Naive B cell (primary cell): ENCODE measurements at places on chromosomes 3 and 15.

DNA sequence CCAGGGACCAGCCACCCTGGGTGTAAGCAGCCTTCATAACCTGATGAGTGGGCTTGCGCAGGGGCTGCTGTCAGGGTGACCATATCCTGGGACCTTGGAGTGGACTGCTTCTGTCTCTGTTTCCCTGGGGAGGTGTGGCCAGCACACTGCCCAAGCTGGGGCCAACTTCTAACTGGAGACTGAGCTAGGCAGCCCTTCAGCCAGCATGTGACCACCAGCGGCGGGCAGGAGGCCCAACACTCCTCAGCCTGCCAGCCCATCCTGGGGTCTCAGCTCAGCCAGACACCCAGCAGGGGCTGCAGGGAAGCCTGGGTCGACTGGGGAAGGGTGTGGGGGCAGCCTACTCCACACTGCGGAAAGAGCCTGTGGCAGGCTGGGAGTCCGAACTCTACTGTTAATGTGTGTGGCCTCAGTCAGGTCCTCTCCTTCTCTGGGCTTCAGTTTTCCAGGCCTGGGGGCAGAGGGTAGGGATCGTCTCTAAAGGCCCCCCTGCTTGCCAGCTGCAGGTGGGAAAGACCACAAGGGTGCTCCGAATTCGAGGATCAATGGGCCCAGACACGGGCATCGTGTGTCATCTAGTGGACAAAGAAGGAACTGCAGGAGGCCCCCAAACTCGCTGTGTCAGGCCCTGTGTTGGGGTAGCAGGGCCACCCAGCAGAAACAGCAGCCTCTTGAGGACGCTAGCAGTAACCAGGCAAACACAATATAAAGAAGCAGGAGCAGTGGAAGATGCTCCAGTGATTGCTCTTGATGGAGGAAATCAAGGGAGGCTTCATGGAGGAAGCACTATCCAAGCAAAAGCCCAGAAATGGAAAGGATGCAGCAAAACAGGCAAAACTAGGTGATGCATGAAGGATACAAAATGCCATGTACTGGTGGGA lies 2.0 kb upstream of the SEMA3G start:
- peak; percentile 70 for DNase-seq

DNA sequence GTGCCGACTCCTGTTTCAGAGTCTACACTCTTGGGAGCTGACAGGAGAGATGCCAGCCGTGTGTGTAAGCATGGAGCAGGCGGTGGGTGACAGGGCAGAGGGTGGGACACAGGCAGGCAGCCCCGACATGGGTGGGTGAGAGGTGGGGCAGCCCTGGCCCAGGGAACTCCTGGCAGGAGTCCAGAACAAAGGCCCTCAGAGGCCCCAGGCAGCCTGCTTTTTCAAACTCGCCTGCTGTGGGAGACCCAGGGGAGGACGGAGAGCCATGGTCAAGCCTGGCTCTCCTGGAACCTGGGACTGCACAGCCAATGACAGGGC lies 29.3 kb upstream of the SLC41A3 start:
- no peak for DNase-seq

DNA sequence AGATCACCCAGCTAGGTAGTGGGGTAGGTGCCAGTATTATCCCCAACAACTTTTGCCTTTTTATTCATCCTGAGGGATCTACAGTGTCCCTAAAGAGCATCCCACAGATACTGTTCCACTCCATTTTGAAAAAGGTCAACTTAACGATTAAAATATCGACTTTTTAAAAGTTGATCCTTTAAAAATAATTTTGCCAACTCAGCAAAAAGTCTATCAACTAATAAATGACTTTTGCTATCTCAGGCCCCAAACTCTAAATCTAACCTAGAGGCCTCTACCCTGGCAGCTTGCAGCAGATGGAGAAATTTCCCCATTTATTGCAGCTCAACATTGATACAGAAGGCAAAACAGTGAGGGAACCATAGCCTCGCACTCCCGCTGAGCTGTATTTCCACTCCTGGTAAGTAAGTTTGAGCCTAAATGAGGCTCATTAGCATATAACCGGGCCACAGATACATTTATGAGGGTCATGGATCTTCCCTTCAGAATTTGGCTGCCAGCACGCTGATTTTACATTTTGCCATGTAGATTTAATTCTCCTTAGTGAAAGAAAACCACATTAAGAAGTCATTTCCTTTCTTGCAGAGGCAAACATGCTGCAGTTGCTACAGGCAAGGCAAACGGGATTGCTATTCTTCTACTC lies 704.1 kb upstream of the CFAP20DC start:
- no peak for DNase-seq

DNA sequence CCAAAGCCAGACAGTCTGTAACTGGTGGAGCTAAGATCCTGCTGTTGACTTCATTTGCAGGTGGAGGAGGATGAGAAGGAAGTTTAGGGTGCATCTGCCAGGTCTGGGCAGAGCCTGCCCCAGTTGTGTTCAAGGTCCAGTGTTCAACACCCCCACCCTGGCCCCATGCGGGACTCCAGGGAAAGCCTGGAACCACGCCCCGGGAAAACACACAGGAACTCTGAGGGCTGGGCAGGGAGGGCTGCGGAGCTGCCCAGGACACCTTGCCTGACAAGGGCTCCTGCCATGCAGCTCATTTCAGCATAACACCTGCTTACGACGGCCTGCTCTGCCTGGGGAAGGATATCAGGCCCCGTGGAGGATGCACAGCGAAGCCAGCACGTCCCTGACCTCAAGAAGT lies 286.3 kb downstream of the XXYLT1 start:
- no peak for DNase-seq

GRCh38 chr3:154970797-154971196 lies 109.3 kb upstream of the MME start:
- DNase-seq, result no peak

- no peak for DNase-seq
Measured at GRCh38 chr15:66006986-66007385, 137.7 kb downstream of the RAB11A start.

DNA sequence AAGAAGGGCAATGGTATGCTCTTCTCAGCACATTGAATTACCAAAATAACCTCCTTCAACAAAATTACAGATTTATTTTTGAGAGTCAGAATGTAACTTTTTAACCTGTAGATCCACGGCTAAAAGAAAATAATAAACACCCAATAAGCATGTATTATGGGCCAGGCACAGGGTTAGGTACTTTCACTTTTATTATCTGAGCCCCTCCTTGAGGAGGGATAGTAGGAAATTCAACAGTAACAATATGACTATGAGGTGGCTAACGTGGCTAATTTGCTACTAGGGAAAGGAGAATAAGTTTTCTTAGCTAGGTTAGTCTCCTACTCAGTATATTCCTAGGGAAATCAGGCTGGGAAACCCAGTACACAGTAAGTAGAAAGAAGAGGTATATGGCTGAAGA lies 306.9 kb downstream of the GAP43 start:
- no peak for DNase-seq

- DNase-seq, result no peak
Measured at GRCh38 chr15:46386356-46386755, 751.5 kb downstream of the SQOR start.

DNA sequence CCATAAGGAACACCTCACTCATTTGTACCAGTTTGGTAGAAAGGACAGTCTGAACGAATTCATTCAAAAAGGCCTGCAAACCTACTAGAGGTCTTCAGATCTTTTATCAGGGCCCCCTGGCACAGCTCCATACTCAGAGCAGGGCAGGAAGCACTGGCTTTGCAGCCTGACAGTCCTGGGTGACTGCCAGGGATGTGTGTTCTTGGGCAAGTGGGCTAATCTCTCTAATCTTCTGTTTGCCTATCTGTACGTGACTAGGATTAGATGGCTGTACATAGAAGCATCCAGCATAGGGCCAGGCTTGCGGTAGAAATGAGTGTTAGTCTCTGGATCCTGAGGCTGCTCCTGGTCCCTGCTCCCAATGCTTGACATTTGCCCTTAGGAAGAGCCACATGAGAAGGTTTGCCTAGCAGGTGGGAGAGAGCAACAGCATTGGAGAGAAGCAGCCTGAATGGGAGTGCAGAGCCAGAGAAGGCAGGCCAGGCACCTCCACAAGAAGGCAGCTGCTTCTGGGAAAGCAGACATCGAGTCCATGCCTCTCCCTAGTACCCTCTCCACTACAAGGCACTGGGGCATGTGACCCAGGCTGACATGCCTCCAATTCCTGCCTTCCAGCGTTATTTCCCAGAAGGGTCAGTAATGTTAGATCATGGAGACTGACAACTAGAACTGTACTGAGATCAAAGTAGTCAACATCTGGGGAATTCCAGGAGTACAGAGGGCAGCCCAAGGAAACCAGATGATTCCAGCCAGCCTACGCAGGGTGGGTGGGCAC lies 1.0 kb upstream of the CXCR6 start:
- DNase-seq, result no peak

DNA sequence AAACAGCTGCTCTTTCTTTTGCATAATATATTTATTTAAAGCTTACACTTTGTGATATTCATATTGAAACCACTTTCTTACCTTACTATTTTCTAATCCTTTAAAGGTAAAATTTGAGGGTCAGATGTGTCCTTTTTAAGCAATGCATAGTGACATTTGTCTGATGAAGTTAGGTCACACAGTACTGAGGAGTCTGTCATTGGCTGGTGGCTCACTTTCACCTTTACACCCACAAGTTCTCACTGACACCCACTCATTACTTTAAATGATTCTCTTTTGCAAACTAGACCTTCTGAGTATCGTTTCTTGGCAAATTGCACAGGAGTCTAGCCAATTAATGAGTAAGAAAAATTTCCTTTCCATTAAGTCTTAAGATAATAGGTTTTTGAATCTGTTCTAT lies 758.3 kb upstream of the ARPP21 start:
- no peak for DNase-seq
